ENCODE measurements at places on chromosomes 6 and 20.

GRCh38 chr6:21965016-21965415 is 331.8 kb downstream of the PRL start:
- no peak for DNase-seq

- DNase-seq = no peak
Observed at GRCh38 chr6:168384045-168385036, 56.6 kb upstream of the SMOC2 start.

DNA sequence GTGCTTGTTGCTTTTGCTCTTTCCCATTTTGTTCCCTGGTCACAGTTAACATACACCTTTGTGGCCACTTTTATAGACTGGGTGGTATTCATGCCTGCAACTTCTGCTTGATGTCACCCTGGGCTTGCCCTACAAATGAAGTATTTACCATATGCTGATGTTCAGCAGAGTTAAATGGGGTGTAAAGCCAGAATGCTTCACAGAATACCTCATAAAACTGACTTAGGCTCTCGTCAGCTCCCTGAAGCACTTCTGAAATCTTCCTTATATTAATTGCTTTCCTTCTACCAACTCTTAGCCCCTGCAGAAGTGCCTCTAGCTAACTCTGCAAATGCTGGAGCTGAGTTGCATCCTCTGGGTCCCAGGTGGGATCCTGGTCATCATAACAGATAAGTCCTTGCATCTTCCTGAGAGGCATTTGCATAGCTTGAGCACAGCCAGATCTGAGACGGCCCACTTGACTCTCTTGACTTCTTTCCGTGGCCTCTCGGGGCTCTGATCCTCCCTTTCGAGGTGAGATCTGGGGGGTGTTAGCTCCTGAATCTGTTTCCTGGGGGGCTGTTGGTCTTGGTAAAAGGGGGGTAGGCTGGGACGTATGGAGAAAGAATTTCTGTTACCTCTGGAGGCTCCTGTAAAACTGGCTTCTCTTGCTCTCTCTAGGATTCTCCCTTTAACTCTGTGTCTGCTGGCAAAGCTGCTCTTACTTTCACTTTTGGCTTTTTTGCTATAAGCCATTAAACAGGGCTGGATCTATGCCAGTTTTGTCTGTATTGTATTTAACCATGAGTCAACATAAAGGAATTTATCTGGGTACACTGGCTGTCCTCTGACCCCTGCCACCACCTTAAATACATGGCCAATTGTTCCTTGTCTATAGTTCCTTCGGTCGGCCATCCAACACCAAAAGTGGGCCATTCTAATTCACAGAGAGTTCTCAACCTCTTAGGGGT is 223.0 kb upstream of the SYNCRIP start:
- DNase-seq = no peak

- no peak for DNase-seq
Observed at GRCh38 chr6:157516319-157517026, 135.5 kb downstream of the ZDHHC14 start.

- DNase-seq = no peak
Observed at GRCh38 chr6:37889051-37889450, 69.5 kb downstream of the ZFAND3 start.

DNA sequence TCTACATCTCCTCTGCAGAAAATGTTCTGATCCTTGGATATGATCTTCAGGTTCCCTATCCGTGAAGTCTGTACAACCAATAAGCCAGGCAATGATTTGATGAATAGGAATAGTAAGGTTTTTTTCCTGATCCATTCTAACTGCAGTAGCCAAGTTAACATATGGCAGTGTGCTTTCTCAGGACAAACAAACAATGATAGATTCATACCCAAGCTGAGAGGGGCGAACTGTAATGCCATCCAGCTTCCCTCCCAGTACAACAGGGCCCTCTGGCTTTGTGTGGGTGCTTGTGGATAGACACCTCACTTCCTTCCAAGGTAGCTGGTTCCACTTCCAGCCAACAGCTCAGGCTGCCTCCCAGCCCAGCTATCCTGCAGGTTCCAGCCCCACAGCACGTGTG is 359.2 kb downstream of the CDH26 start:
- DNase-seq = no peak

DNA sequence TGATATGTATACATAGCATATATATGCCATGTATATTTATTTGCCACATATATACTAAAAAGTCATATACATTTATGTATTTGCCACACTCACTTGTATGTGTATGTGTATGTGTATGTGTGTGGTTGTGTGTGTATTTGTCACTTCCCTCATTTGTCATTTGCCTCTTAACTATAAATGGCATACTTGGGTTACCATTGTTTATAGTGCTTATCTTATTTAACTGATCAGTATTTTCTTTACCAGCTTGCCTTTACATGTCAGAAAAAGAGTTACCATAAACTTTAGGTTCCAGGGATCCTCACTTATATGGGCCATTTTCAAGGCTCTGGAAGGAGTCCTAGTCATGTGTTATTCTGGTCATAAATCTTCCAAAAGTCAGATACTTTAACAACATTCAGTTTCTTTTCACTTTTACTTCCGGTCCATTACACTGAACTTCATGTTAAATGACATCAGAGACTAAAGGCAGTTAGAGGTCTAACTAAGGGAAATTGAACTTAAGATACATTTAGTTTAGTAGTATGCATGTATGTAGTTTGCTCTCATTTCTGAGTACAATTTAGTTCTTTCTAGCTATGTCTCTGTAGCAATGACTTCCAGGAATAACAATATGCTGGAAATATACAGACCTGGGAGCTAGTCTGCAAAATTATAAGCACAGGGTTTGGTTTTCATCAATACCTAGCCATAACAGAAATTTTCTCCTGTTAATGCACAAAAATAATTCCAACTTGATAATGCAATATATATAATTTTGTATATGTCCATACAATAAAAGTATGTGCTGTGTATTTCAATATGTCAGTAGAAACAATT is 33.7 kb upstream of the HIVEP1 start:
- DNase-seq = no peak

GRCh38 chr6:41028561-41029412 is 10.2 kb downstream of the UNC5CL start:
- no peak for DNase-seq

- no peak for DNase-seq
Observed at GRCh38 chr6:157761331-157761921, 61.6 kb upstream of the SNX9 start.

DNA sequence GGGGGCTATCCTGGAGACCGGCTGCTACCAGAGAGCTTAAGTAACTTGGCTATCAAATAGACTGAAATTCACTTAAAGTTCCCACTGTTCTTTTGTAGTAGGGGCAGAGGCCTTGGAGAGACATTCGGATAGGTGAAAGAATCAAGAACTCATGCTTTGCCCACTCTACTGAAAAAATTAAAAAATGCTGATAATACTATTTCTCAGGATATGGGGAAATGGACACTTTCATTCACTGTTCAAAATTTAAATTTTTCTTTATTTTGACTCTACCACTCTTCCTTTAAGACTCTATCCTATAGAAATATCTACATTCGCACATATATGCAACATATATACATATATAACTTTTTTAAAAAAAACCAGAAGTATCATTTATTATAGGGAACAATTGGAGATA is 117.8 kb upstream of the CHD6 start:
- DNase-seq = no peak

- no peak for DNase-seq
Observed at GRCh38 chr20:9179193-9179802, 110.4 kb downstream of the PLCB4 start.

- no peak for DNase-seq
Observed at GRCh38 chr20:57375652-57376230, 15.5 kb upstream of the RBM38 start.

GRCh38 chr20:12591949-12592470 is 416.8 kb upstream of the SPTLC3 start:
- no peak for DNase-seq

Data from stimulated activated CD4-positive, alpha-beta T cell treated with anti-CD3 and anti-CD28 coated beads, Interleukin-2, amount 100 ng/mL, for 48 hours (primary cell).